ENCODE measurements at places on chromosomes 4 and X.

- H3K4me3 ChIP-seq, result no peak overlapping the region
- no peaks in the 10 kb centered on the region for H3K4me1 ChIP-seq
- no peaks in the 10 kb centered on the region for H3K27me3 ChIP-seq
- no peak for DNase-seq
- no peak overlapping the region for H3K27ac ChIP-seq
- no peaks in the 10 kb centered on the region for H3K36me3 ChIP-seq
Measured at GRCh38 chr4:117093571-117093970, 8.2 kb upstream of the TRAM1L1 start.

GRCh38 chr4:158861281-158861680, 92.5 kb downstream of the FNIP2 start:
- H3K4me3 ChIP-seq, result no peak overlapping the region
- no peak for DNase-seq
- H3K27me3 ChIP-seq, result no peaks in the 10 kb centered on the region
- H3K27ac ChIP-seq, result peak overlapping the region; percentile 0
- peaks cover 2% of the 10 kb centered on the region for H3K4me1 ChIP-seq

DNA sequence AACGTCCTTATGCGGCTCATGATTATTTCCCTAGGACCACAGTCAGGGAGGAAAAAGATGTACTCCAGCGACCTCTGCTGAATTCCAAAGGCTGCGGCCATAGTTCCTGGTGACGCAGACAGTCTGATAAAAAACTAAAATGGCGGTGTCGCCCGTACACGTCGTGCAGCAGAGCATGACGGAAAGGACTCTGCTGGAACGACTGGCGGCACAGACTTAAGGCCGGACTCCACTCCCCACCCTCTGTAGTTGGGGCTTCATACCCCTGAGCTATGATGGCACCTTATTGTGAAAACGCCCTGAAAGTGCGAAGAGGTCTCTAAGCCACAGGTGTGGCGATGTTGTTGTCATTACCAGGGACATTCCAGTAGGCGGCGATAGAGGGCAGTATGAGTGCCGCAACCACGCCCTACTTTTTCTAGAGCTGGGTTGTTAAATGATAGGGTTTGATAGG, 90.0 kb upstream of the EDA2R start:
- peak overlapping the region; percentile 54 for H3K27ac ChIP-seq
- no peaks in the 10 kb centered on the region for H3K27me3 ChIP-seq
- H3K36me3 ChIP-seq, result no peaks in the 10 kb centered on the region
- peak; percentile 40 for DNase-seq
- no peaks in the 10 kb centered on the region for H3K4me1 ChIP-seq

DNA sequence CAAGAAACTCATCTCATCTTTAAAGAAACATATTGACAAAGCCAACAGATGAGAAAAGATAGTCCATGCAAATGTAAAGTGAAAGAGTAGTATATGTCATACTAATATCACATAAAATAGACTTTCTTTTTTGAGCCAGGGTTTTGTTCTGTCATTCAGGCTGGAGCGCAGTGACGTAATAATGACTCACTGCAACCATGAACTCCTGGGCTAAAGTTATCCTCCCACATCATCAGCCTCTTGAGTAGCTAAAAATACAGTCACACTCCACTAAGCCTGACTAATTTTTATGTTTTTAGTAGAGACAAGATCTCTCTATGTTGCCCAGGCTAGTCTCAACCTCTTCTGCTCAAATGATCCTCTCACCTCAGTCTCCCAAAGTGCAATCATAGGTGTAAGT, 51.8 kb upstream of the TRAM1L1 start:
- no peak overlapping the region for H3K27ac ChIP-seq
- H3K4me1 ChIP-seq, result no peaks in the 10 kb centered on the region
- no peaks in the 10 kb centered on the region for H3K27me3 ChIP-seq
- H3K4me3 ChIP-seq, result no peak overlapping the region
- H3K36me3 ChIP-seq, result no peaks in the 10 kb centered on the region

- peaks cover 14% of the 10 kb centered on the region for H3K4me1 ChIP-seq
- H3K36me3 ChIP-seq, result no peaks in the 10 kb centered on the region
- H3K4me3 ChIP-seq, result no peak overlapping the region
- H3K27me3 ChIP-seq, result no peaks in the 10 kb centered on the region
- DNase-seq, result no peak
- no peak overlapping the region for H3K27ac ChIP-seq
Measured at GRCh38 chr4:86957215-86957614, 22.4 kb downstream of the AFF1 start.

GRCh38 chr4:115660465-115660864, 547.0 kb upstream of the NDST4 start:
- no peaks in the 10 kb centered on the region for H3K36me3 ChIP-seq
- no peaks in the 10 kb centered on the region for H3K4me1 ChIP-seq
- H3K27ac ChIP-seq, result no peak overlapping the region
- no peak for DNase-seq

- no peak for DNase-seq
- no peak overlapping the region for H3K27ac ChIP-seq
- H3K36me3 ChIP-seq, result no peaks in the 10 kb centered on the region
- H3K4me1 ChIP-seq, result no peaks in the 10 kb centered on the region
- H3K4me3 ChIP-seq, result no peak overlapping the region
- H3K27me3 ChIP-seq, result no peaks in the 10 kb centered on the region
Measured at GRCh38 chr4:25937801-25938200, 23.8 kb downstream of the SMIM20 start.

GRCh38 chrX:155056877-155057792, 13.8 kb downstream of the CMC4 start:
- peaks cover 27% of the 10 kb centered on the region for H3K4me1 ChIP-seq
- no peaks in the 10 kb centered on the region for H3K27me3 ChIP-seq
- H3K4me3 ChIP-seq, result no peak overlapping the region
- no peaks in the 10 kb centered on the region for H3K36me3 ChIP-seq
- peak; percentile 59 for DNase-seq

GRCh38 chr4:111399623-111400022, 745.6 kb upstream of the FAM241A start:
- no peak for DNase-seq
- H3K27me3 ChIP-seq, result no peaks in the 10 kb centered on the region
- no peak overlapping the region for H3K27ac ChIP-seq
- H3K36me3 ChIP-seq, result no peaks in the 10 kb centered on the region
- H3K4me1 ChIP-seq, result no peaks in the 10 kb centered on the region
- no peak overlapping the region for H3K4me3 ChIP-seq

DNA sequence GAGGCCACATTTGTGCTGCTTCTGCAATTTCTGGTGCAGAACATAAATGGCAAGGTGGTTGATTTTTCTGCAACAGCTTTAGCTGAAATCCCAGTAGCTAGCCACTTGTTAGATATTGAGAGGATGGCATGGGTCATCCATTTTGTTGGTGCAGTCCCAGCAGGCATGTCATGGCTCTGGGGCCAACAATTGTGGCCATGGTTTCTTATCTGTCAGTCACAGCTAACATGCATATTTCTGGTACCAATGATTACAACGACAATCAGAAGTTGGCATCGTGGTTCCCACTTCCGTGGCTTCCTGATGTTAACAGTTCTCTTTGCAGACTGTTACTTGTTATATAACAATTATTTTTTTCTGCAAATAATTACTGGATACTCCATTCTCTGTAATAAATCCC, 42.8 kb upstream of the PRKG2 start:
- no peak overlapping the region for H3K27ac ChIP-seq
- no peak for DNase-seq
- no peak overlapping the region for H3K4me3 ChIP-seq
- H3K4me1 ChIP-seq, result no peaks in the 10 kb centered on the region

DNA sequence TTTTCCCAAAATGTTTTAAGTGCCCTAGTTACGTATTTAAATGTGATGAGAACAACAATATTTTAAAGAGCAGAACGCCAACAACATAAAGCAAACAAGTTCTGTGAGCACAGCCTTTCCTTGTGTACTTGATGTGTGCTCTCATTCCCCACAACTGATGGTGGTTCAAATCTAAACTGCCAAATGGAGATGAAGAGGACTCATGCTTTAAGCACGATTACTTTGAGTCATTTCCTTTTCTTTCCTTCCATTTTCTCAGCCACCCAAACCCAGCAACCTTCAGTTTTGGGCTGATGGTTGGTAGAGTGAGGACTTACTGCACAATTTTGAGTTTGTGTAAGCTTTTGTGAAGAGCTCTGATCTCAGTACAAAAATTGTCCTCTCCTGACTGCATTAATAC, 1.7 kb downstream of the NSD2 start:
- H3K27me3 ChIP-seq, result no peaks in the 10 kb centered on the region
- no peak for DNase-seq
- H3K36me3 ChIP-seq, result no peaks in the 10 kb centered on the region
- no peak overlapping the region for H3K4me3 ChIP-seq
- H3K4me1 ChIP-seq, result peaks cover 18% of the 10 kb centered on the region

GRCh38 chrX:78383594-78383993, 56.2 kb upstream of the CYSLTR1 start:
- H3K27me3 ChIP-seq, result no peaks in the 10 kb centered on the region
- H3K27ac ChIP-seq, result no peak overlapping the region
- H3K36me3 ChIP-seq, result no peaks in the 10 kb centered on the region
- no peaks in the 10 kb centered on the region for H3K4me1 ChIP-seq
- no peak for DNase-seq

- peaks cover 45% of the 10 kb centered on the region for H3K4me1 ChIP-seq
- no peak overlapping the region for H3K4me3 ChIP-seq
- H3K36me3 ChIP-seq, result no peaks in the 10 kb centered on the region
- H3K27ac ChIP-seq, result no peak overlapping the region
- no peaks in the 10 kb centered on the region for H3K27me3 ChIP-seq
- no peak for DNase-seq
Measured at GRCh38 chr4:175536852-175537453, 275.1 kb downstream of the GPM6A start.

- peaks cover 32% of the 10 kb centered on the region for H3K4me1 ChIP-seq
- H3K4me3 ChIP-seq, result peak overlapping the region; percentile 70
- H3K36me3 ChIP-seq, result no peaks in the 10 kb centered on the region
- H3K27me3 ChIP-seq, result no peaks in the 10 kb centered on the region
Measured at GRCh38 chrX:2500091-2500802, 529 bp downstream of the DHRSX start.

- H3K4me3 ChIP-seq, result no peak overlapping the region
- no peak for DNase-seq
- H3K27me3 ChIP-seq, result no peaks in the 10 kb centered on the region
- peaks cover 9% of the 10 kb centered on the region for H3K4me1 ChIP-seq
Measured at GRCh38 chrX:39822133-39822748, 275.5 kb downstream of the BCOR start.

- no peaks in the 10 kb centered on the region for H3K36me3 ChIP-seq
- H3K4me1 ChIP-seq, result no peaks in the 10 kb centered on the region
- H3K4me3 ChIP-seq, result no peak overlapping the region
- H3K27me3 ChIP-seq, result no peaks in the 10 kb centered on the region
- DNase-seq, result no peak
- H3K27ac ChIP-seq, result no peak overlapping the region
Measured at GRCh38 chrX:145715641-145716138, 101.9 kb upstream of the SLITRK2 start.
